ENCODE measurements at places on chromosomes 7 and 10.

- no peak for DNase-seq
Measured at GRCh38 chr10:48898426-48898825, 41.2 kb downstream of the LRRC18 start.

DNA sequence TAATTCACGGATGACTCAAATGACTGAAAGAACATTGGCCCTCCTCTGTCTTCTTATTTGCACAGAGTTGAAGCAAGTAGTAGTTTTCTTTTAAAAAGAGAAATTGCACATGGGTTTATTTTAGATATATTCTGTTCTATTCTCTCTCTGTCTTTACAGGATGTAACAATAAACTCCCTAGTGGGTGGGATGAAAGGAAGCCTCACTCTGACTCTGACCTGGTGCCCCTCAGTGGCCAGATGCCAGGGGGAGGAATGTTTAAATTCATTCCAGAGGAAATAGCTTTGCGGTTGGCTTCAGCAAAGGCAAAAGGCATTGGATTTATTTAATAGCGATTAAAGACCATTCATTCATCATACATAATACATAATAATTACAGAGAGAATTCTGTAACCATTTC lies 156.4 kb upstream of the MTPN start:
- DNase-seq, result no peak

DNA sequence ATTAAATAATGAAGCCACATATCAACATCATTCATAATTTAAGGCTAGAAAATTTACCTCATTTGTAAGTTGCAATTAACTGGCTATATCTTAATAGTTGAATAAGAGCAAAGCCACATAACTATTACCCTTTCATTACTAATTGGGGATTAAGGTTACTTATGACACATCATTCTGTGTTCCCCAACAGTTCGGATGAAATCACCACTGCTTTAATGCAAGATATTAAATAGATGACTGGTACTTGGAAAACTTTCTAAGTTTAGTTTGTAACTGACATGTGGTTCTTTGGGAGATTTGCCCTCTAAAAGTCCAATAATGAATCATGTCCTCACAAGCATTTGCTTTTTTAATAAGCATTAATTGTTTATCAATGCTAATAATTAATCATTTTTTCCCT lies 109.1 kb downstream of the MTERF1 start:
- no peak for DNase-seq

- DNase-seq, result no peak
Measured at GRCh38 chr10:44178856-44179255, 206.0 kb downstream of the CXCL12 start.
